ENCODE measurements at places on chromosomes 4 and X. TPM values are rescaled to one million over a fixed set of nuclear protein-coding genes. Genes with fewer than 3 reads are reported as not detected.

The LANCL3 gene
- total RNA-seq = 0.32 TPM

The ADAMTS3 gene
- 0.40 TPM for total RNA-seq

The EPHA5 gene
- total RNA-seq = 0.30 TPM

The TCP11X2 gene
- total RNA-seq = not detected

The CTAG2 gene
- total RNA-seq = not detected

The UCP1 gene
- not detected for total RNA-seq

The MEPE gene
- total RNA-seq = not detected

The MTHFD2L gene
- total RNA-seq = 18.3 TPM

DNA sequence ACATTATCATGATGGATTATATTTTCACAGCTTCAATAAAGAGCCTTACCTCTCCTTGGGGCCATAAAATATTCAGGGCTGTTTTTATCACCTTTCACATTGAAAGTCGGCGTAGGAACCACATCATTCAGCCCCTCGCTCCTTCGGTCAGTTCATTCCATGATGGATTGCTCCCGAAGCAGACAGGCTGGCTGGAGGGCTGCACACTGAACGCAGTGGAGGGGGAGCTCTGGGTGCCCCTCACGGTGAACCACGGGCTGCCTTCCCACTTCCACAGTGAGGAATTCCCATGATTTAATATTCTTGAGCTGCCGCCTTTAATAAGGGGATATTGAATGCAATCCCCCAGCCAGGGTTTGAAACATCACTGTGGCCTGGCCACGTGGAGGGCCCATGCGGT lies 16.0 kb downstream of the PPP2R2C start:
- DNase-seq = no peak

GRCh38 chr4:120440730-120441129 lies 374.1 kb upstream of the MAD2L1 start:
- no peak for DNase-seq

- no peak for DNase-seq
Measured at GRCh38 chr4:41514766-41515481, 23.0 kb upstream of the LIMCH1 start.

- DNase-seq = no peak
Measured at GRCh38 chr4:113566015-113566795, 195.3 kb downstream of the CAMK2D start.

GRCh38 chr4:23882976-23883531 lies 6.8 kb downstream of the PPARGC1A start:
- no peak for DNase-seq

- DNase-seq = no peak
Measured at GRCh38 chrX:66014556-66014955, 25.3 kb downstream of the VSIG4 start.

DNA sequence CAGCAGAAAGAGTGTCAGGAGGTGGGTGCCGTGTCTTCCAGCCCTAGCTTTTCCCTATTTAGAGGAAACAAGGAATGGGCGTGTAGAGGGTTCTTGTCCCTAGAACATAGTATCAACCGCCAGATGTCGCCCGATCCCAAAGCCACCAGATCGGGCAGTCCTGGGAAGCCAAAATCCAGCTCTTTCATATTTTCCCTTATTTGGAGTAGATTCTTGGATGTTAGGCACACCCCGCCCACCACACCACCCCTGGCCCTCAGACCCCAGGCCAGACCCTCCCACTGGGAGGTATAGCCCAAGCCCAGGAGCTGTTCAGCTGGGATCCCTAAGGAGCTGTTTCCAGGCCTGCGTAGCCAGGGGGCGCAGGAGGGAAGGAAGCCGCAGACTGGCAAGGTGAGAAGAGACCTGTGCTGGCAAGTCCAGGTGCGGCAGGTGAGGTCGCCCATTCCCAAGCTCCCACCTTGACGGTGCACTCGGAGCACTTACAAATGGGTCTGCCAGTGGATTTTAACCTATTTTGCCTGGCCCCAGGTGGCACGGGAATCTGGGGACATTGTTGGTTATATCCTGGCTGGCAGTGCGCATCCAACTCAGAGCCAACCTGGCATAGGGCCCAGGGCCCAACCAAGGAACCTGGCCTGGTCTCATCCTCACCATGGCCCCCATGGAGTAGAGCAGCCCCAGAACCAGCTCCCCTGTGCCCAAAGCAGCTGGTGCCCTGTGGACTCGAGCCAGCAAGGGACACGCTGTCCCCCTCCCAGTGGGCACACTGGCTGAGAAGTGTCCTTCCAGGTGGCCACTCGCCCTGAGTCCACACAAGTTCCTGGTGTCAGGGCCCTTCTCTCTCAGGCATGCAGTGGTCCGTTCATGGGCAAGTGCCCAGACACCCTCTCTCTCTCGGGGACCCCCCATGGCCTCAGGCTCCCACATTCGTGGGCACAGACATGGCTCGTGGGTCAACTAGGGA lies 811 bp downstream of the FLNA start:
- peak; percentile 52 for DNase-seq

DNA sequence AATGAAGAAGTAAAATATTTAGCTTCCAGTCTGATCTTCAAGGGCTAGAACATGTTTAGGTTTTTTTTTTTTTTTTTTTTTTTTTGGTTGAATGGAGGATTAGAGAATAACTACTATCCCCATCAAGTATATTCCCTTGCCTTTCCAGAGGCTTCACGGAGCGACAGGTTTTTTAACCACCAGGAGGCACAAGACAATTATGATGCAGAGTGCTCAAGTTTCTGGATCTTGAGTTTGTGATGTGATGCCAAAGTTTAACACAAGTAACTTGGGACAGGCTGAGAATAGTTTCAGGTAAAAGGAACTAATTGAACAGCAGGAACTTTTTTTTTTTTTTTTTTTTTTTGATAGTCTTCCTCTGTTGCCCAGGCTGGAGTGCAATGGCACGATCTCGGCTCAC lies 30.3 kb downstream of the CCNI start:
- no peak for DNase-seq

- DNase-seq = peak; percentile 77
Measured at GRCh38 chrX:154730253-154730891, 20.5 kb downstream of the GAB3 start.

- DNase-seq = peak; percentile 43
Measured at GRCh38 chr4:168516841-168517240, 20.0 kb downstream of the PALLD start.

DNA sequence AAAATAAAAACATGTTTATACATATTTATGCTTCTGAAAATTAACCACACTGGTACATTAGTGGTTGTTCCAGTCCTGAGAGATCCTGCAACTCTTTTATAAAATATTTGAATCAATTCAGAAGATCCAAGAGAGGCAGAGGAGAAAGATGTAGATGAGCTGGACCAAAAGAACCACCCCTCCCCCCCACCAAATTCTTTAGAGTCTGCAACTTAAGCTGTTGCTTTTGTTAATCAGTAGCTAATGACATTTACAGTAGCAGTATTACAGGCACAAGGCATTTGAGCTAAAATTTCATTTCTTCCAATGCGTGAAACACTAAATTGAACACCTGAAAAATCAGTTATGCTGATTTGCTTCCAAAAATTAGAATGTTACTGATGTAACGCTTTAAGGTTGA lies 61.5 kb downstream of the PDK3 start:
- DNase-seq = no peak

DNA sequence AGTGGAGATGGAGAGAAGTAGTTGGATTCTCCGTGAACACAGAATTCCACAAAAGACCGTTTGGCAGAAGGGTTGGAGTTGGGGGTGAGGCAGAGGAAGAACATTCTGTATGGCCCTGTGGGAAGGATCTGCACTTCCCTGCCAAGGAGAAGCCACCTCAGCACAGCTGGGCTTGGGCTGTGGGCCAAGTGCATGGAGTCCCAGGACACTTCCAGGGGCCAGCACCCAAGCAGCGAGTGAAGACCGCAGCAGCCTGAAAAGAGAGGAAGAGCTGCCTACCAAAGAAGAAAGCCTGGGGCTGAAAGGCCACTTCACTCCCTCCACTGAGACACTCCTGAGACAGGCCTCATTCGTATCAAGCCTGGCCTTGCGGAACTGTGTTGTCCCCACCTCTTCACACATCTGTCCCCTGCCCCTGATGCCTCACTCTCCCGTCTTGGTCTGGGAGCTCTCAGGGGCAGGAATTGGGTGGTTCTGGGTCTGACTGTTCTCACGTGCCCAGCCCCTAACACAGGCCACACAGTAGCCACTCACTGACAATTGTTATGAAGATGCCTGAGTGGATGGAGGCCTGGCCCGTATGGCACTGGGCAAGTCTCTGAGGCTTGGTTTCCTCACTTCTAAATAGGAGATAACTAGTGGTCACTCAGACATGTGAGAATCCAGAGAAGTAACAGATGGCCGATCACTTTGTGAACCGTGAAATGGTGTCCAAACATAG lies 3.3 kb upstream of the AWAT2 start:
- DNase-seq = peak; percentile 25

DNA sequence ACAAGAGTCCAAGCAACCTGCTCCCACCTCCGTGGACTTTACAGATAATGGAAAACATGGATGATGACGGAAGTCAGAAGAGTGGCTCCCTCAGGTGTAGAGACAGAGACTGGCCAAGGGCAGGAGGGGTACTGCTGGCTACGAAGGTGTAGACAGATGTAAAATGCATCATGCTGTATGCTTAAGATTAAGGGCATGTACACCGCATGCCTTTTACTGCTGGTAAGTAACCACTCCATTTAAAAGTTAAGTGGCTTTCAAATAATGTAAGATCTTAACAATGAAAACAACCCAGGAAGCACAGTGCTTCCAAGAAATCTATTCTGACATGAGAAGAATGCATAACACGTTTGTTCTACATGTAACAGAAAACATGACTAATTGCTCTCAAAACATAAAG lies 76.9 kb upstream of the FAM9B start:
- DNase-seq = no peak

DNA sequence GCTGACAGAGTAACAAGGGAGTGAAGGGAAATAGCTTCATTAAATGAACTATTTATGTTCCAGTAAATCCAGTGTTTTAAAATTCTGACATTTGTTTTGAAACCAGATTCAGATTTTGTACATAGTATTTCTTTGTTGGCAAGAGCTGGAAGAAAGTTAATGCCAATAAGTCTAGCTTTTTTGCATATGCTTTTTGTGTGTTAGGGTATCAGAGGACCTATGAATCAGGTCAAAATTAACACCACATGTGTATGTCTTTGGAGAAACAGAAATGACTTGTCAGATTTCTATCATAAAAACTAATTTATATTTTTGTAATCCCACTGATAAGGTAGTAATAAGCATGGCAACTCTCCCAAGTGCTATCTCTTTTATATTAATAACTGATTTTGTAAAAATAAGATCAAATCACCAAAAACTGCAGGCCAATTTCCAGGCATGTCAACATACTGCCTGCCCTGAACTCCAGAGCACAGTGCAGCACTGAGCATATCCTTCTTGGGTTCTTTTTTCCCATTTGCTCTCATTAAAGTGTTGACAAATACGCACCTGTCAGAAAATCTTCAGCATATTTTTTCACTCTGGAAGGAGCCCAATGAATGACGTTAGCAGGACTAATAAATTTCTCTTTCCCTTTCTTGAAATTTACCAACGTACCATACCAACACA lies 65.5 kb downstream of the SH3RF1 start:
- no peak for DNase-seq

- no peak for DNase-seq
Measured at GRCh38 chrX:132875650-132876522, 82.5 kb downstream of the HS6ST2 start.

DNA sequence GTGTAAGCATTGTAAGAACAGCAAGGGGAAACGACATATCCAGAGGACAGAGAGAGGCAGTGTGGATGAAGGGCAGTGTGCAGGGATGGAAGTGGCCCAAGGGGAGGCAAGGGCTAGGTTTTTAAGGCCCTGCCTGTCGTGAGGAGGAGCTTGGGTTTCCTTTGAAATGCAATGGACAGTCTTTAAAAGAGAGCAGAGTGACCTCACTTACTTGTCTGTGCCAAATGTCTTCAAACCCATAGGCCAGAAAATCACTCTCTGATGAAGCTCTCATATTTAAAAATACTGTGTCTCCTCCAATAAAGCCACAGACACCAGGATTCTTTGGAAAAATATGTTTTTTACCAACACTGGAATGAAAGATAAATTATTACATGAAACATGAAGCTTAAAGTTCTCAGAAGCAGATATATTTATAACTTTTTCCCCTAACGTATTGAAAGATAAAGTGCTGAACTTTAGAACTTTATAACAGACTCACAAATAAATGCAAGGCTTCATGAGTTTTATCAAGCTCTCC lies 19.2 kb upstream of the ATXN3L start:
- DNase-seq = no peak

DNA sequence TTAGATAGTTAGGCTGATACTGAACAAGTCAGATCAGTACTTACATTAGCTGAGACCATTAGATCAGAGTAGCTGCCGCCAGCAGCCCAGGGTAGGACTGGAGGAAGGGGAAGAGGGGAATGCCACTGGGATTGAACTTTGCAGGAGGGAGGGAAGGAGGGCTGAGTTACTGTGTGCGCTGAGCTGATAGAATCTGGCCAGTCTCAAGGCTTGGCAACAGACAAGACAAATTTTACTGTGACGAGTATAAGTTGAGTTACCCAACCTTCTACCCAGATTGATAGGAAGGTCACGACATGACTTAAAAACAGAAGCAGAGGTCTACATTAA lies 372.1 kb downstream of the OPHN1 start:
- DNase-seq = no peak

DNA sequence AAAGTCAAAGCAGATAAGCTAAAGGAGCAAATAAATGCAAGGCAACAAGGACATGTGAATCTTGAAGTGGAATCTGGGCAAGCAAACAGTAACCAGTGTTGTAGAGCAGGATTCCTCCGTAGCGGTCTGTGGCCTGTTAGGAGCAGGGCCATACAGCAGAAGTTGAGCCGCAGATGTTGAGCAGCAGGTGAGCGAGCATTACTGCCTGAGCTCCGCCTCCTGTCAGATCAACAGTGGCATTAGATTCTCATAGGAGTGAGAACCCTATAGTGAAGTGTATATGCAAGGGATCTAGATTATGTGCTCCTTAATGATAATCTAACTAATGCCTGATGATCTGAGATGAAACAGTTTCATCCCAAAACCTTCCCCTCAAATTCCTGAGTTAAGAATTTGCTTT lies 550.7 kb downstream of the ADGRL3 start:
- DNase-seq = no peak

DNA sequence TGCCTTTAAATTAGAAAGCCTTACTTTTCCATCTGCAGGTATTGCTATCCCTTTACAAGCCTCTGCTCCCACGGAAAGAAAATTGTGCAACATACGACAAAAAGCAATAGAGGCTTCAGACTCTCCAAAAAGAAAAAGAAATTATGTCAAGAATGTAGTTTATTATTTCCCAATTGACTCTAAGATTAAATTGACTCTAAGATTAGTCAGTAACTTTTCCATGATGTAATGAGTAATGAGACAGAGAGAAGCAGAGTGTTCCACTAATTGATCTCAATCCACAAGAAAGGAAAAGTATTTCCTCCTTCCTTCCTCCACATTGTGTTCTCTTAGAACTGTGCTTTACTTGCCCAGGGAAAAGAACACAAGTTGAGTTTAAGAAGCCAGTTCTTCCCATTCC lies 345.7 kb upstream of the HS3ST1 start:
- no peak for DNase-seq

GRCh38 chrX:107894038-107894437 lies 68.4 kb downstream of the MID2 start:
- peak; percentile 5 for DNase-seq
